ENCODE measurements at places on chromosomes 2 and 18. TPM values are rescaled to one million over a fixed set of nuclear protein-coding genes. Genes with fewer than 3 reads are reported as not detected.
A peak's percentile ranks its signal among the peaks of the same experiment; 100 is the strongest.

Gene TMEM178A
- 14.0 TPM for total RNA-seq

Gene PLEKHH2
- total RNA-seq: 5.0 TPM

Gene CDK5R2
- not detected for total RNA-seq

Gene NFATC1
- 6.6 TPM for total RNA-seq

DNA sequence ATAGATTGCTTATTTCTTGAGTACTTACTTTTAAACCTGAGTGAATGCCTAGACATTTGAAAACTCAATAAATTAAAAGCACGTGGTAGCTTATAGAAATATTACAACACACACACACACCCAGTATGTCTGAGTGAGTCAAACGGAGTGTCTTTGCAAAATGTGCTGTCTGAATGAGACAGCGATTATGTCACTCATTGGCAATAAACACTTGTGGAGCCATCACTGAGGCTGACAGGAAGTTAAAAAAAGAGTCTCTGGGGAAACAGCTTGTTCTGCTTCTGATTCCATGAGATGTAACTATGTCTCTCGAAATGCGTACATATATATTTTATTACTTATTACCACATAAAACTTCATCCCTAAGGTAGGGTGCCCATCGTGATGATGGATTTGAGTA, 22.3 kb upstream of the VPS4B start:
- H3K36me3 ChIP-seq: no peaks in the 10 kb centered on the region
- no peaks in the 10 kb centered on the region for H3K4me1 ChIP-seq
- H3K27ac ChIP-seq: no peak overlapping the region

DNA sequence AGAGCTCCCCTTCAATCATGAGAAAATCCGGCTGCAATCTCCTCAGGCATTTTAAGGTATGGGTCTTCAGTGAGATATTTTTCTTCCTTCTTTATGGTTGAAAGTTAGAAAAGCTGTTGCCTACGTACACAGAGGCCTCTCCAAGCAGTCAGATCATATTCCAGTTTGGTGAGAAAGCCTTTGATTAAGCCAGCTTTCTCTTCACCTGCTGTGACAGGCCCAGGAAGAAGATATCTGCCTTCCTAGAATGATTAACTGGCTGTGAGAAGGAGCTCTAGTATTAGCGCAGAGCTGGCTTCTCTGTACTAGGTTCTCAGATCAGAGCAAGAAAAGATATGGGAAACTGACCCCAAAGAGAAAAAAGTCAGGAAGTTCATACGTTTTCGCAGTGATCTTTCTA, 585.0 kb upstream of the CHAC2 start:
- DNase-seq: no peak
- no peaks in the 10 kb centered on the region for H3K36me3 ChIP-seq
- no peaks in the 10 kb centered on the region for H3K4me1 ChIP-seq
- H3K4me3 ChIP-seq: no peak overlapping the region

- no peak overlapping the region for H3K27ac ChIP-seq
- H3K4me3 ChIP-seq: no peak overlapping the region
- no peaks in the 10 kb centered on the region for H3K27me3 ChIP-seq
- no peaks in the 10 kb centered on the region for H3K36me3 ChIP-seq
- peaks cover 10% of the 10 kb centered on the region for H3K4me1 ChIP-seq
These were observed 264.3 kb downstream of the PTGR3 start for GRCh38 chr18:74944676-74945075.

GRCh38 chr2:96801786-96802595, 14.1 kb upstream of the CNNM3 start:
- H3K27me3 ChIP-seq: no peaks in the 10 kb centered on the region
- H3K4me3 ChIP-seq: no peak overlapping the region
- no peak for DNase-seq
- H3K27ac ChIP-seq: peak overlapping the region; percentile 68
- no peaks in the 10 kb centered on the region for H3K4me1 ChIP-seq
- H3K36me3 ChIP-seq: no peaks in the 10 kb centered on the region

DNA sequence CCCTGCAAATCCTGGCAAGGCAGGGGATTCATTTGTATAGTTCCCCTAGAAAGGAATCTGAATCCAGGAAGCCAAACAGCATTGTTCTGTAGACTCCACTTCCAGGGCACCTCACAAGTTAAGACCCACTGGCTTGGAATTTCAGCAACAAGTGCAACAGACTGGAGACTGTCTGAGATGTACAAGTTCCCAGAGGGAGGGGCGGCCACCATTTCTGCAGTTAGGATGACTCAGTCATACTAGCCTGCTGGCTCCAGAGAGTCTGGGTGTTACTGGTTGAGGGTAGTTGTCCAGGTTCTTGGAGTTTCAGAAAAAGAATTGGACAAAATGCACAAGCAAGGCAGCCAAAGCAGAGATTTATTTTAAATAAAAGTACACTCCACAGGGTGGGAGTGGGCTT, 384.2 kb downstream of the DSC3 start:
- no peaks in the 10 kb centered on the region for H3K36me3 ChIP-seq
- H3K4me1 ChIP-seq: no peaks in the 10 kb centered on the region
- no peak for DNase-seq
- H3K27me3 ChIP-seq: no peaks in the 10 kb centered on the region

Data from H1 (cell line).